ENCODE measurements at places on chromosomes 3 and 15.

- peak; percentile 98 for DNase-seq
Observed at GRCh38 chr15:80777137-80777536, 2.0 kb upstream of the CEMIP start.

- DNase-seq: no peak
Observed at GRCh38 chr3:109136523-109136922, at the start of gene C3orf85. Gene C3orf85, plus strand, starts transcription at chr3:109136719. Its CDS starts 129 bp downstream, at chr3:109136848.

DNA sequence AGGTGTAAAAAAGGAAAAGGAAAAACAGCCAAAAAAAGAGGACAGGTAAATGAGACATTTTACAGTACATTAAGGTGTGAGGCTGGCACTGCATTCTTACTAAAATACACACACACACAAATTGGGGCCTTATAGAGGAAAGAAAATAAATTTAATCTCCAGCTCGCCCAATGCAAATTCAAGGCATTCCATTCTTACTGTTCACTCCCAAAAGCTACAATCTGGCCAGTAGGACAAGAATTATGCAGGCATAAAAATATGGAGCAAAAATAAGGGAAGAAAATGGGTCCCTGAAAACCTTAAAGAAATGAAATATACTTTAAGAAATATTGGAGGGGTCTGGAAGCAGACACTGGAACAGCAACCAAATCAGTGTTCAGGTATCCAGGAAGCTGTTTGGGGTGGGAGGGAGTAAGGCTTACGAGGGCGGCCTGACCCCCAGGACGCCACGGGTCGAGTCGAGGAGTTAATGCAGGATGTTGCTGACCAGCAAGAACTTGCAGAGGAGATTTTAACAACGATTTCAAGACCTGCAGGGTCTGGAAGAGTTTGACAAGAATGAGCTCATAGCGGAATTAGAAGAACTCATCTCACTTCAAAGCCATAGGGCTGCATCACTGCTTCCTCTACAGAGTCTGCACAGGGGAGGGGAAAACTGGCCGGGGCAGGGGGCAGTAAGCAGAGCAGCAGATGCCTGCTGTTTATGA is 245.5 kb downstream of the TBL1XR1 start:
- DNase-seq: no peak

GRCh38 chr3:24951180-24951579 is 456.5 kb upstream of the THRB start:
- peak; percentile 20 for DNase-seq

DNA sequence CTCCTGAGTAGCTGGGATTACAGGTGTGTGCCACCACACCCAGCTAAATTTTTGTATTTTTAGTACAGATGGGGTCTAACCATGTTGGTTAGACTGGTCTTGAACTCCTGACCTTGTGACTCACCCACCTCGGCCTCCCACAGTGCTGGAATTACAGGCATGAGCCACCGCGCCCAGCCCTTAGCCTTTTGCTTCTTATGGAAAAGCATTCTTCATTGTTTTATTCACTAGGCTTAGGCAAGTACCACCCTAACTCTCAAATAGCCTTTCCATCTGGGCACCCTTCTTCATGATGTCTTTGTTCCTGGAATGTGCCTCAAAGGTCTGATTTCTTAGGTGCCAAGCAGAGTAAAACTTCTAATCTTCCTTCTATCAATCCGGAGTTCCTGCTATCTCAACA is 641.8 kb downstream of the FHIT start:
- no peak for DNase-seq

DNA sequence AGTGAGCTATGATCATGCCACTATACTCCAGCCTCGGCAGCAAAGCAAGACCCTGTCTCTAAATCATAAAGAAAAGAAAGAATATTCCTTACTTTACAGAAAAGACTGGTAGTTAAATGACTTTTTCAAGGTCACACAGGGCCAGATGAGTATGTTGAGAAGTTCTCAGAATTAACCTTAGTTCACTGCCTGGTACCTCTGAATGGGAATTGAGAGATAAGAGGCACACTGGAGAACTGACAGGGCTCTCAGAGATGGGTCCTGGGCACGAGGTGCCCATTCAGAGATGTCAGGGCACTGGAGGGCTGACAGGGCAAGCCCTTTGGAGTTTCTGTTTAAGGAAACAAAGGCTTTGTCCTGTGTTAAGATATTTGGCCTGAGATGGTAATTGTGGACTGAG is 157.7 kb downstream of the PDE8A start:
- no peak for DNase-seq

- no peak for DNase-seq
Observed at GRCh38 chr3:114034211-114034610, 22.1 kb downstream of the CCDC191 start.

DNA sequence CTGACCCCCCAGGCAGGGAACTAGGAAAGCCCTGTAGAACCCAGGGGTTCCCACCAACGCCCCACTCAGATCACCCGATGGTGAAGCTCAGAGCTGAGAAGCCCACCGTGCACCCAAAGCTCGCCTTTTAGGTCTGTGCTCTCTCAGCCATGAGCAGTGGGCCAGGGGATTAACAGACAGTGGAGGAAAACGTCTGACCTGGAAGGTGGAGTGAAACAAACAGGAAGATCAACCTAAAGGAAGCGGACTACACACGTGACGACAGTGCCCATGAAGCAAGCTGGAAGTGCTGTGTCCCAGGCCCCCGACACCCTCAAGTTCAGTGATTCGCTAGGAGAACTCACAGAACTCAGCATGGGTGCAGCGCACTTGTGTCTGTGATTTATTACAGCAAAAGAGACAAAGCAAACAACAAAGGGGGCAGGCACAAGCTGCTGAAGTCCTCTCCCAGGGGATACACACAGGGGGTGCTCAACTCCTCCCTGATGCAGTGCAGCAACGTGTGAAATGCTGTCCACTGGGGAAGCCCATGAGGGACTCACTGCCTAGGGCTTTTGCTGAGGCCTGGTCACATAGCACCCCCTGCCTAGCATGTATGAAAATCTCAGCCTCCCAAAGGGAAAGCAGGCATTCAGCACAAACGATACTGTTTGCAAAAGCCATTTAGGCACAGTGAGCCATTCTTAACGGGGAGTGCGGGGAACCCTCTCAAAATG is 43.5 kb downstream of the CFAP92 start:
- DNase-seq: peak; percentile 37

- DNase-seq: peak; percentile 54
Observed at GRCh38 chr3:108159865-108160264, 62.4 kb downstream of the IFT57 start.

DNA sequence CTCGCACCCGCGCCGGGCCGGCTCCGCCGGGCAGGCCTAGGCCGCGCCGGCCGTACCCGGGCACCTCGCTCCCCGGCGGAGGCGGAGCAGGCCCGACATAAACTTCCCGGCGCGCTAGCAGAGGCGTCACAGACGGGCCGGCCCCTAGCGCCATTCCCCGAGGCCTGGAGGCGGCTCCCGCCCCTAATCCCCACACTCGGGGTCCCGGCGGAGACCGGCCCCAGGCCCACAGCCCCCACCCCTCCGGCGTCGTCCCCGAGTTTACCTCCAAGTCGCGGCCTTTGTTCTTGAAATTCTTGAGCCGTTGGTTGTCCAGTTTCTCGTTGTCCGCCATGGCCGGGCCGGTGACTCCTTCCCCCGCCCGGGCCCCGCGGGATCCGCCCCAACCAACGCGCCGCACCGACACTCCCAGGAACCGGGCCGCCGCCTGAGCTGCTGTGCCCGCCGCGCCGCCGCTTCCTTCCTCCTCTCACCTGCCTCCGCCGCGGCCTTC is 376 bp downstream of the KPNA4 start:
- DNase-seq: peak; percentile 79
